Stimulated activated CD4-positive, alpha-beta T cell treated with anti-CD3 and anti-CD28 coated beads, Interleukin-1b, Interleukin-23, amount 100 ng/mL, for 1 hour (primary cell): ENCODE measurements at places on chromosomes 3 and 15.

- no peak for DNase-seq
These were observed 109.8 kb downstream of the TNIK start for GRCh38 chr3:171350364-171350763.

DNA sequence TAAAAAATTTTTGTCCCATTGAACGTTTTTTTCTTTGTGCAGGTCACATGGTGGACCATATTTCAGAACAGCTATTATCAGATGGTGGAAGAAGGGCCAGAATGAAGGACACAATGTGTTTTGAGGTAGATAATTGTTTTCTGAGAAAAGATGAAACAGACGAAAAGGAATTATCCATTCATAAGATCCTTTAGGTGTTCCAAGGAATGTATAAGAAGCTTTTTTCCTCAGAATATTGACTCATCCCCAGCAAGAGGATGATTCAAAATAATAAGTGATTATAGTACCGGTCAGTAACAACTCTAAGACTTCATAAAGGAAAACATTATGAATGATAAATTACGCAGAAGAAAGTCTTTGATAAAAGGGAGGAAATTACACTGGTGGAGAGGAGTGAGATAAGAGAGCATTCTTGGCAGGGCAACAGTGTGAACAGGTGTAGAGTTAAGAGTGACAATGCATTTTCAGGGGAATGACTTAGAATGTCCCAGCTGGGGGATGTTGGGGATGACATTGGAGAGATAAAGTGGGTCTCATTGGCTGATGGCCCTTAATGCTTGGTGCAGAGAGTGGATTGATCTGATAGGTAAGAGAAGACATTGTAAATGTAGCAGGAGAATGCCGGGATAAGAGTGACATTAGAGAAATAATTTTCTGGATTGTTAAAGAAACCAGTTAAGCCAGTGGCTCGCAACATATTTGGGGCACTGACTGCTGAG lies 27.0 kb upstream of the AQP9 start:
- DNase-seq, result no peak

DNA sequence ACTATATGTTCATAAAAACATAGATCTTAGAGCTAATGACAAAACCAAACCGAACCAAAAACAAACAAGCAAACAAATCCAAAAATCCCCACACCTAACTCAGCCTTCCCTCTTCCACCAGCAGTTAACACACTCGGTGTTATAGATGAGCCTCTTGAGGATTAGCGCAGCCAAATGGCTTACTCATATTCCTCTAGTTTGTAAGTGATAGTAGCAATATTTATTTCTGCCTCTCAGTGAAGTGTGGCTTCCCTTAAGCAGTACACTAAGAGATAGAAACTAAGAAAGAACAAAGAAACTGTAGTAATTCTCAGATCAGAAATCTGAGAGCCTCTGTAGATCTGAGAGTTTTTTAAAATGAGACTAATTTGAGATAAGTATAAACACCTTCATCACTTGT lies 2.4 kb upstream of the NCEH1 start:
- DNase-seq, result no peak

- no peak for DNase-seq
These were observed 207.6 kb upstream of the NSMCE3 start for GRCh38 chr15:29477256-29477655.

DNA sequence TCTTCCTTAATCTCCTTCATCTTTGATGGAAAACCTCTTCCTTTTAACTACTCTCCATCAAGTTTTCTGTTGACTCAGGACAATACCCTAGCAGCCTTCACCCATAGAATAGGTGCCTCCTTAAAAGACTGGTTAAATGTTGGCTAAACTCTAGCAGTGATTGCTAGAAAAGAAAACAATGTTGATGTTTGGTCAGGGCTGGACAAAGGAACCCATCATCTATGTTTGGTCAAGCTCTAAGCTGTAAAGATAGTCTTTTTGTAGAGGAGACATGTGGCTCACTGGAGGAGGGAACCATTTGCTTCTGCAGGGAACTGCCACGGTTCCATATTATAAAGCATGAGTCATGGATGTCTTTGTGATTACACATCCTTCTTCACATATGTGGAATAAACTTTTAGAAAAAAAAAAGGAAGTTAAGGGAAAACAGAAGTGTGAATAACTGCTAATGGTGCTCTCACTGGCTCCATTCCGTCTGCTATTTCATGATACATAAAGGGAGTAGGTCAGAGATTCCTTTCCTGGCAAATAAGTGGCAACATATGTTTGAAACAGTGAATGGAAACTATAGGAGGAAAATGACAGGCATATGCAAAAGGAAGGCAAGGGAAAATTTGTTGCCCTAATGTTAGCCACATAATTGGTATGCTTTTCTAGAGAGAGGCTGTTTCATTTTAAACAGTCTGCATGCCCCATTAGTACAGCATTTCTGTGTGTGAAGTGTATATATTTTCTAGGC lies 78.2 kb downstream of the CMSS1 start:
- DNase-seq, result no peak

DNA sequence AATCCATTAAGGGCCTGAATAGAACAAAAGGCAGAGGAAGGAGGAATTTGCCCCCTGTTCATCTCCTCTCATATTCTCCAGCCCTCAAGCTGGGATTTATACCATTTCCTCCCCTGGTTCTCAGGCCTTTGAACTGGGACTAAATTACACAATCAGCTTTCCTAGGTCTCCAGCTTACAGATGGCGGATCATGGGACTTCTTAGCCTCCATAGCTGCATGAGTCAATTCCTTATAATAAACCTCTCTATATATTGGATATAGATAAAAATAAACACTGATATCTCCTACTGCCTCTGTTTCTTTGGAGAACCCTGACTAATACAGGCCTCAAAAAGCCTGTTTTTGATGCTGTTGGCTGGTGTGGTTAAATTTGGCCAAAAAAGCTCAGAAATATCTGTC lies 84.5 kb upstream of the TMEM108 start:
- no peak for DNase-seq

DNA sequence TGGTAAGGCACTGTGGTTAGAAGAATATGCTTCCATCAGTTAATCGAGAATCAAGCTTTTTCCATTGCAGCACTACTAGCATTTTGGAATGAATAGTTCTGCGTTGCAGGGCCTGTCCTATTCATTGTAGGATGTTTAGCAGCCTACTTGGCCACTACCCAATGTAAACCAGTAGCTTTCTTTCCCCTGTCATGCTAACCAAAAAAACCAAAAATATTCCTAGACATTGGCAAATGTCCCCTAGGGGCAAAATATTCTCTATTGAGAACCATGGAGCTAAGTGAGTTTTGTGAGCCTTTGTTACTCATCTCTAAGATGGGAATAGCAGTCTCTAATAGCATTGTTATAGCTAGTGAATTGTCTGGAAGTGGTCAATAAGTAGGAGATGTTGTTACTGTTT lies 187.2 kb downstream of the CADPS start:
- DNase-seq, result no peak

DNA sequence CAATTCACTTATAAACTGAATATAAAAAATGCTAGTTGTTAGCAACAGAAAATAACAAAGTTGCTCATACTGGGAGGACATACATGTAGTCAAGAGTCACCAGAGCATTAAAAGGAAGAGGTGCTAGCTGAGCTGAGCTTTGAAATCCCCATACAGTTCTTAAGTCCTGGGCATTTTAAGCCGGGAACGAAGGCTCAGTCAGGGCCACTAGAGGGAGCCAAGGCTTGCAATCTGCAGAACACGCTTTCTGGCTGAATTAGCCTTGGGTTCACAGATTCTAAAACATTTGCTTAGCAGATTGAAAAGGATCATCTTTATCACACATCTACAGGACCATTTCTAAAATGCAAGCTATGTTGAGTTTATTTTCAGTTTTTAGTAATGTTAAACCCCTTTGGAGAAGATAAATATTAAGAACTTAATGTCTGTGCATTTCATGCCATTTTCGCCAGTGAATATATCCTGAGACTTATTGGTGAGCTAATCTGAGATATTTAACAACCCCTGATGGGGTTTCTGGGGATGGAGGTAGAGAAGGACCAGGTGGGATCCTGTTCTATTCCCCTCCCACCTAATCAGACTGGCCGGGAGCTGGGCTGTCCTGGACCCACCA lies 26.3 kb upstream of the MNS1 start:
- DNase-seq, result peak; percentile 27

GRCh38 chr15:44295750-44296431 lies 7.4 kb downstream of the GOLM2 start:
- DNase-seq, result no peak

- no peak for DNase-seq
These were observed 5.4 kb downstream of the LEO1 start for GRCh38 chr15:51966192-51966591.

- no peak for DNase-seq
These were observed 669.5 kb downstream of the SQOR start for GRCh38 chr15:46304321-46304720.

GRCh38 chr3:17771177-17772017 lies 29.0 kb upstream of the TBC1D5 start:
- DNase-seq, result no peak
